ENCODE measurements at places on chromosomes 4 and X. TPM values are rescaled to one million over a fixed set of nuclear protein-coding genes. Genes with fewer than 3 reads are reported as not detected.

Gene GUCY1B1
- 42.1 TPM for total RNA-seq

Gene SAGE1
- not detected for total RNA-seq

Gene CT83
- not detected for total RNA-seq

Gene SYNPO2
- 18.9 TPM for total RNA-seq

Gene NXF3
- total RNA-seq = 0.32 TPM

Gene SSX3
- not detected for total RNA-seq

Gene RENBP
- total RNA-seq = 10.2 TPM

DNA sequence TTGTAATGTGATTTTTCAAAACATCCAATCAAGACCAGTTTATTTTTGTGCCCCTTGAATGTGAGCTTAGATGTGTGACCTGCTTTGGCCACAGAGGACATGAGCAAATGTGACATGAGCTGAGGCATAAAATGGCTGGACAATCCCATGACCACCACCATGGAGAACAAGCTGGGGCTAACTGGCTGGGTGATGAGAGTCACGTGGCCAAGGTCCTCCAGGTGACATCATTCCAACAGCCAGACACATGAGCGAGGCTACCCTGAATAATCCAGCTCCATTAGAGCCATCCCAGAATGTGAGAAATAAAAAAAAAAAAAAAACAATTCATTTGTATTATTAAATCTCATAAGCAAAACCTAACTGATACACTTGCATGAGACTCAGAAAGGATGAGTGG is 90.4 kb upstream of the LDB2 start:
- DNase-seq = no peak

DNA sequence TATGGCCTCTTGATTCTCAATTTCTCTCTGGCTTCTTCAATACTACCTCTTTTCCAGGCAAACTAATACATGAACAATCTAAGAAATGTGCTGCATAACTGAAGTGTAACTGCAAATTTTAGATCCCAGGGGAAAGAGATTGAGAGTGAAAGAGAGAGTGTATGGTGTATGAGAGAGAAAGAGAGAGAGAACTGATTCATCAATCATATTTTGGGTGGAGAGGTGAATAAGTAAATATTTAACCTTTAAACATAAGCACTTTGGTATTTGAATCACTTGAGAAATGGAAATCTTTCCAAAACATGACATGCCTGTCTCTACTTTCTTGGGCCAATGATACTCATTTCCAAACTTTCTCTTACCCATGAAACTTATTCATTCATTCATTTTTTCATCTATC is 147.2 kb upstream of the DIPK2B start:
- no peak for DNase-seq

DNA sequence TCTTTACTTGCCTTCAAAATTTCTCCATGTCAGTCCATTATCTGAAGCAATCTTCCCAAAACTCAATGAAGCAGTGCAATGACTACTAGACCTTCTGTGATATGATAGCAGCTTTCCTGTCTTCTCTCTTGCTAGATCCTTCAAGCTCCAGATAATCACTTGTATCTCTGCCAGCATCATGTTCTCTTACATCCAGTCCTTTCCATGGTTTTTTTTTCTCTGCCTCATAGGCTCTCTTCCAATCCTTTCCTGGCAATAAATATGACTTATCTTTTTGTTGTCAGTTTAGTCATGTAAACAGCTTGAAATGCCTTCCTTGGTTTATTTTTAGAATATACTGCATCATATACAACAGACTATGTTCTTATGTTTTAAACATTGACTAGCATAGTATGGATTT is 193.5 kb downstream of the CFAP299 start:
- no peak for DNase-seq

DNA sequence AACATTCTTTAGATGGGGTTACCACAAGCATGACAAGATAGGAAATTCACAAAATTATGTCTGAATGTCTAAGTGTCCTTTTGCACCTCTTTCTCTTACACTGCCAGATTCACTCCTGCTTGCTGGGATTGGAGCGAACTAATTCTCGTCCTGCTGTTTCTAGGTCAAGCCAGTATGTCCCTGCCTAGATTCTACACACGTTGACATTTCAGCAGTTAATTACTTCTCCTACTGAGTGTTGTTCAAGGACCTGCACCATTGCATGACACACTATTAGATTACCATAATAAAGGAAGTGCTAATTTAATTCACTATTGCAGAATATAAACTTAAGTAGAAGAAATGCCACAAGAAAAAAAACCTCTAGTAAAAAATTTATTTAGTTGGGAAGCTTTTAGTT is 1911.7 kb downstream of the PCDH7 start:
- DNase-seq = no peak

DNA sequence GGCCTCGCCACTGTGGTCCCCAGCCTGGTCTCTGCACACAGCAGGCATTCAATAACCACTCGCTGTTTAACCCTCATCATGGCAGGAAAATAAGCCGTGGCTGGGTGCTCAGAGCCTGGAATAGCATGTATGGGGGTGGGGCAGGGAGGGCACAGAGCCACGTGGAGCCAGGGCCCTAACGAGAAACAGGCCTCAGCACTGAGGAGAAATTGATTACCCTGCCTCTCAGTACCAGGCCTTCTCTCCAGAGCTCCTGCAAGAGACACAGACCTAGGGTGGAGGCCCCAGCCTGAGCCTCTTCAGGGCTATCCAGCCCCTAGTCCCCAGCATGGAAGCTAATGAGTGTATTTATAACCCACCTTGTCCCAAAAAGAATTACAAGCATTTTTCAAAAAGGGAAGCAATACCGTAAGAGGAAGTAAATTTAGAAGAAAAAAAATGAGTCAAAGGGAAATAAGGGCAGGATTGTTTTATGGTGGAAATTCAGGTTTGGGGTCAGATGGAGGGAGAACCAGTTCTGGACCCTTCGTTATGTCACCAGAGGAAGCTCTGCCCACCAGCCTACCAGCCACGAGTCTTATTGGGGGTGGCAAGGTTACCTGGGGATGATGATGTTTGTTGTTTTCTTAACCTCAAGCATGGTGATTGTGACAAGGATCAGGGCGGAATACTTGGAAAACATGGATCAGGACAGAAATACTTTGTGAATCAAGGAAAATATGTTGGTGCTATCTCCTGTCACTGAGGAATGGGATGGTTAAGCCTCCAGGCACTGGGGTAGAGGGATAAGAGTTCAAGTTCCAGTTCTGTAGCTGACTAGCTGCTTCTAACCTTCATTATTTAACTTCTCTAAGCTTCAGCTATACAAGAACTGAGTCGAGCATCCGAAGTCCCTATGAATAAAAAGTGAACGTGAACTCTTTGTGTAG is 101.9 kb upstream of the RBPJ start:
- no peak for DNase-seq

- DNase-seq = no peak
These were observed 16.0 kb upstream of the PAPSS1 start for GRCh38 chr4:107736037-107736436.

DNA sequence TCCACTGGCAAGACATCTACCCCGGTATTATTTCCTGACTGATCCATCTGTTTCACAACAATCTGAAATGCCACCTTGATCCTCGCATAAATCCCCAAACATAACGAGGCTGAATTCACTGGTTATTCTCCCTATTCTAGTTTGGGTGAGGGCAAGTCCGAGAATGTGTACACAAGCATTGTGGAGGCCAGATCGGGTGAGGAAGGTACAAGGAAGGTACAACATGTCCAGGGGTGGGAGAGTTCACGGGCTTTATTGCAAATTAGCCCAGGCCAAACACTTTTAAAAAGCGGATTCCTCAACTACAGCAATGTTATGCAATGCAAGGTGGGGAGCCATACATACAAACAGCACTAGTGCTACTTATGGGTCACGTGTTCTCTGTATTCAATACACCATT is 82.0 kb upstream of the STS start:
- no peak for DNase-seq

DNA sequence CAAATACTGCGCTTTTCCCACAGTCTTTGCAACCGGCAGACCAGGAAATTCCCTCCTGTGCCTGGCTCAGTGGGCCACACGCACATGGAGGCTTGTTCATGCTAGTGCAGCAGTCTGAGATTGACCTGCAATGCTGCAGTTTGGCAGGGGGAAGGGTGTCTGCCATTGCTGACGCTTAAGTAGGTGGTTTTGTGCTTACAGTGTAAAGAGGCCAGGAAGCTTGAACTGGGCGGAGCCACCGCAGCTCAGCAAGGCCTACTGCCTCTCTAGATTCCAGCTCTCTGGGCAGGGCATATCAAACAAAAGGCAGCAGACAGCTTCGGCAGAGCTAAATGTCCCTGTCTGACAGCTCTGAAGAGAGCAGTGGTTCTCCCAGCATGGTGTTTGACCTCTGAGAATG is 390.5 kb upstream of the TECRL start:
- DNase-seq = no peak

- no peak for DNase-seq
These were observed 49.7 kb upstream of the IGFBP7 start for GRCh38 chr4:57159866-57160265.

DNA sequence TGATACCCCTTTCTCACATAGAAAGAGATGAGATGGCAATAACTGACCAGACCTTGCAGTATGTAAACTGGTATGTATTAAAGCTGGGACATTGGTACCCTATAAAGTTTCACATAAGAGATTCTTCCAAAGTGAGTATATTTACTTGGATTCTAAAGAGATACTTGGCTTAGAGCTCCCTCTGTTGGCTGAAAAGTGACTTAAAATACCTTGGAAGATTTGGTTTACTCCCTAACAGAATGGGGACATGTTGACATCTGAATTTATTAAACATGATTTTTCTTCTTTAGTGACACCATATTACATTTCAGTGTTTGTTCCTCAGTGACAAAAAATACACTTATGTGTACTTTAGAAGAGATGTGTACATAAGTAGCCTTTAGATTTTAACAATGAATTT is 47.9 kb upstream of the RGN start:
- DNase-seq = no peak

DNA sequence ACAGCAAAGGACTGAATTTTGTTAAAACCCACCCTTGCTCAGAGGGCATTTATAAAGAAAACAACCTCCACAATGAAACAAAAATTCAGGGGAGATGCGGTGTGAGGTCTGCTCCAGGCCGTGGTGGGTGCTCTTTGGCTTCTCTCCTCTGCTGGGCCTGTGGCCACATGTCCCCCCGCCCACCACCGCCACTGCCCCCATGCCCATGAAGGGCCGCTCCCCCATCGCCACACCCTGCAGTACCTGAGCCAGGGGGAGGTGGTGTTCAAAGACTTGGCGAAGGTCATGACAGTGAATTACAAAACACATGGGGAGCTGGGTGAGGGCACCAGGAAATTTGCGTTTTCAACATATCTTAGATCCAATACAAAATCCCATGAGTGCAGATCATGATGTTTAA is 14.2 kb upstream of the CFAP299 start:
- no peak for DNase-seq

GRCh38 chr4:145348291-145348690 is 133.4 kb upstream of the SMAD1 start:
- DNase-seq = no peak

- DNase-seq = no peak
These were observed 13.4 kb upstream of the SRPX start for GRCh38 chrX:38233891-38234667.

GRCh38 chrX:70336767-70337166 is 46.9 kb downstream of the KIF4A start:
- DNase-seq = no peak

- DNase-seq = no peak
These were observed at the start of gene FAM53A for GRCh38 chr4:1683736-1684505. Gene FAM53A, minus strand, starts transcription at chr4:1684313. Its CDS starts 15,572 bp downstream, at chr4:1668741.
